Activated CD4-positive, alpha-beta T cell treated with anti-CD3 and anti-CD28 coated beads for 48 hours (primary cell): ENCODE measurements at places on chromosomes 11 and 22.

DNA sequence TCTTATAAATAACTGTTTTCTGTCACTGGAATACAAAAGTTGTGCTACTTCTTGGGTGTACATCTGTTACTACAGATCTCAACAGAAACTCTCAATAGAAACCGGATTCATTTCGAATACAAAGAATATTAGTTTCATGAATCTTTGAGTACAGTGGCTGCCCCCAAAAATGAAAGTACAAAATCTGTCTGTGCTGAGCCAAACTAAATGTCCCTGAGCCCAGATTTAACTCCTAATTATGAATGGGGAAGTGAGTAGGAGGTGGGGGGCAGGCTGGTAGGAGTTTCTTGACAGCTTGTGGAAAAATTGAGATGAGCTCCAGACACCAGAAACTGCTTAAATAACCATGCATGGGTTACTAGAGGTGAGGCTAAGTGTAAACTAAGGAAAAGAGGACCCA lies 41.6 kb downstream of the PITPNB start:
- DNase-seq, result no peak

GRCh38 chr11:113113801-113114704 lies 152.8 kb downstream of the NCAM1 start:
- DNase-seq, result peak; percentile 4

GRCh38 chr11:117647872-117648271 lies 149.1 kb downstream of the DSCAML1 start:
- DNase-seq, result no peak

DNA sequence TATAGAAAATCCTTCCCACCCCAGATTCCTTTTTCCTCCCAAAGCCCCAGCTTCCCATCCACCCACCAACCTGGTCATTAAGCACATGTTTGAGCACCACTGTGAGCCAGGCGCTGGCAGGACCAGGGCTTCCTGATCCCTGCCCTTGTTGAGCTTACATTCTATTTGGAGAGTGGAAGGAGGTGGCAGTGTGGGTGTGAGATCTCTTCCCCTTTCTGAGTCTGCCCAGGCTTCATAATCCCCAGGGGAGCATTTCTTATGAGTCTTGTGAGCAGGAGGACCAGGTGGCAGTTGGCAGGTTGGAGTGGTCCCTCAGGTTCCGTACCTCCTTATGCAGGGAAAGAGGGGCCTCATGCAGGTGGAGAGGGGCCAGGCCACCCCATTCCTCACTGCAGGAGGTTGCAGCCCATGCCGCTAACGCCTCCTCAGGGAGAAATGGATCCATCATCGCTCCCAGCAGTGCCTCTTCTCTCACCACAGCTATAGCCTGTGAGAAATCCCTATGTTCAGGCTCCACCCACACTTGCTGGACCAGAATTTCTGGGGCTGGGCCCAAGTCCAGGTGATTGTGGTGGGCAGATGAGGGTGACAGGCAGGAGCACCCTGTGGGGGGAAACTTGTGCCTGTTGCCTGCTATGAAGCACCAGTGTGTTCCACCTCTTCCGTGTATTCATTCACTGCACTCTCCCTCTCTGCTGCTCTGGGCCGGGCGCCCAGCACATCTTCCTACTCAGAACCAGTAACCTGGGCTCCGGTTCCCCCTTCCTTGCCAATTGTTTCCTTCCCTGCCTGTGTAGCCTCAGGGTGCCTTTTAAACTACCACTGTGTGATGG lies 23.5 kb downstream of the UBE2L3 start:
- DNase-seq, result no peak

- no peak for DNase-seq
These were observed 80.3 kb upstream of the MYOD1 start for GRCh38 chr11:17639091-17639490.

DNA sequence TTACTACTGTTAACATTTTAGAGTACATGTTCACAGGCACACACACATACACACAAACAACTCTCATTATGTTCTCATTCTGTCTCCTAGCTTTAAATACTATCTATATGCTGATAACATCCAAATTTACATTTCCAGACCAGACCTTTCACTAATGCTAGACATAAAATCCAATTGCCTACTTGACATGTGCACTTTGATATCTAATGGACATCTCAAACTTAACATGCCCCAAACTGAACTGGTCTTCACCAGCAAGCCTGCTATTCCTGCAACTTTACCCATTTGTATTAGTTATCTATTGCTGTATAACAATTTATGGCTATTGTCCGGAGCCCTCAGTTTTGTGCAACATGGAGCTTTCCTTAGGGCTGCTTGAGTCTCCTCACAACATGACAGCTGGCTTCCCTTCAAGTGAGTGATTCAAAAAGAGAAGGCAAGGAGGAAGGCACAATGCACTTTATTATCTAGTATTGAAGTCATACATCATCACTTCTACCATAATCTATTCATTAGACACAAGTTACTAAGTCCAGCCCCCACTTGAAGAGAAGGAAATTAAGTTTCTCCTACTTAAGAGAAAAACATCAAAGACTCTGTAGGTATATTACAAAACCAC lies 3.0 kb downstream of the SLC36A4 start:
- no peak for DNase-seq

DNA sequence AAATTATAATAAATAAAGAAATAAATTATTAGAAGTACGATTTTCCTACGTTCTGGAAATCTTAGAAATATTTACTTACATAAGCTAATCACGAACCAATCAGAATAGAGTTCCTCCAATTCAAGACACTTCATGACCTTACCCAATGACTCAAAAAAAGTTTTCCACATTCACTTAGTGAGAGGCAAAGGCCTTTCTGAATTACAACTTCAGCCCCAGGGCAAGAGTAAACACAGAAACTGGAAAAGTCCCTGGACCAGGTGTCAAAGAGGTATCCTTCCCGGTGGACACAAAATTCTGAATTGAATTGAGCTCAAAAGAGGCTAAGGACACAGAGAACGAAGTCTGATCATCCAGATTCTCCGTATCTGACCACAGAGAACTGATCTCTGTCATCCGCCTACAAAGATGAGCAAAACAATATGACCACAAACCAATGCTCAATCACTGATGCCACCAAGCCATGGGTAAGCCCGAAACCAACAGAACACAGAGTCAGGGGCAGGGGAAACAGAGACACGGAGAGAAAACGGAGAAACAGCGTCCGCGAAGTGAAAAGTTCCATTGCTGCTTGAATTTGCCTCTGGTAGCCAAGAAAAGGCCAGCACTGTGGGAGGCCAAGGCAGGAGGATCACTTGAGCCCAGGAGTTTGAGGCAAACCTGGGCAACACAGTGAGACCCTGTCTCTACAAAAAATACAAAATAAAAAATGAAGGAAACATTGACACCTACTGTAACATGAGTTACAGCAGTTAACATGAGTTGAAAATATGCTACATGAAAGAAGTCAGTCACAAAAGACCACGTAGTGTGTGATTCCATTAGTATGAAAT lies 6.8 kb downstream of the BID start:
- DNase-seq, result peak; percentile 77

- DNase-seq, result peak; percentile 96
These were observed at the start of gene CHORDC1 for GRCh38 chr11:90222459-90223247. TSS of gene CHORDC1 (minus strand) at chr11:90223049. CDS start at chr11:90222954, 95 bp downstream.

GRCh38 chr11:86143087-86144030 lies 74.5 kb upstream of the PICALM start:
- no peak for DNase-seq

- no peak for DNase-seq
These were observed 263.6 kb downstream of the CTTN start for GRCh38 chr11:70661761-70662501.

DNA sequence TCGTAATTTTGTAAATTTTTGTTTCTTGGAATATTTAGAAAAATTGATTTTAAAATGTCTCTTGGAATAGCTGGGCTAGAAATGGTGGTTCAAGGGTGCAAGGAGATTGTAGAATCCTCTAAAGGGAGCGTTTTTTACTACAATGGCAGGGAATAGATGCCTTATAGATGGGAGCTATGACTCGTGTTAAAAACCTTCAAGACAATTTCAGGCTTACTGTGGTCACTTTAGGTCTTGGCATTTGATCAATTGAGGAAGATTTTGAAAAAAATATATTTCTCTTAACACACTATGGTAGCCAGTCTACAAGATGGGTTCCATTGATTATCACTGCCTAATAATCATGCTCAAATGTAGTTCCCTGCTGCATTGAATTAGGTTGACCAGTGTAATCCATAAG lies 25.0 kb downstream of the METTL15 start:
- no peak for DNase-seq
